Effector CD4-positive, alpha-beta T cell (primary cell): ENCODE measurements at places on chromosomes 11 and 22.

GRCh38 chr11:134679592-134679991 lies 267.6 kb upstream of the B3GAT1 start:
- no peak for DNase-seq

- DNase-seq: no peak
Measured at GRCh38 chr11:61866958-61867343, 24.4 kb downstream of the FADS3 start.

DNA sequence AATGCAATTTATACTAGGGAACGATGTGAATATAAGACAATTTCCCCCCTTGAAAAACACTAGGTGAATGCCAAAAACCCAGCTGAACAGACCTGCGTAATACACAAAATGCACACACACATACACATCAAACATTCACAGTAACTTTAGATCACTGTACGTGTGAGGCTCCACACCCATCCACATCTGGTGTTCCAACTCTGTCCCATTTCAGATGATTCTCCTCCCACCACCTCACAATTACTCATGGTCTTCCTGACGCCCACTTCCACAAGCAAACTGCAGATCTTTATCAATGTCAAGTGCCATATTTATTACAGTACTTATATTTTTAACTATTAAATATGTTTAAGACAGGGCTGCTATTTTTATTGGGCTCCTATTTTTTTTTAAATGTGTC lies 57.8 kb upstream of the TENM4 start:
- DNase-seq: no peak

GRCh38 chr22:30863081-30863833 lies 105.3 kb downstream of the MORC2 start:
- no peak for DNase-seq

DNA sequence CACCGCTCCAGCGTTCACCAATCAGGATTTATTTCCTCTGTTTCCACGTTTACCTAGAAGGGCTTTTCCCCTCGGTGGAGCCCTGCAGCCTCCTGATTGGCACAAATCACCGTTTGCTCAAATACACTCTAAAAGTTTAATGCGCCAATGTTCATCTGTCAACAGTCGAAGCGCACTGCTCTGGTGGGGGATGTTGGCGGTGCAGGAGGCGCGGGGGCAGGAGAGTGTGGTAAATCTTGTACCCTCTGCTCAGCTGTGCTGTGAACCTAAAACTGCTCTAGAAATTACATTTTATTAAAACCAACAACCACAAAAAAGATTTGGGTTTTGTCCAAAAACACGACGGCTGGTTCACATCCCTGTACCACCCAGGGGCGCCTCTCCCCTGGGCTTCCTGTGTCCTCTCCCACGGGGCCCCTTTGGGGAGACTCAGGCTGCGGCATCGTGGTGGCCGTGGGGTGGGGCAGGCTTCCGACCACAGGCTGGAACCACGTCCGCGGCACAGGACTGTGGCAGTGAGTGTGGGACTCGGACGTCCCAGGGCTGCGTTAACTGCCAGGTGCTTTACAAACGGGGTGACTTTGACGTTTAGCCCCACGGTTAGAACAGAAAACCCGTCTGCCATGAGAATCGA lies 13.5 kb downstream of the TTLL8 start:
- DNase-seq: no peak

- no peak for DNase-seq
Measured at GRCh38 chr11:122808478-122808869, 29.8 kb upstream of the CRTAM start.

- no peak for DNase-seq
Measured at GRCh38 chr11:82765466-82766034, 31.9 kb upstream of the FAM181B start.

- DNase-seq: no peak
Measured at GRCh38 chr11:112523031-112523430, 262.4 kb upstream of the PLET1 start.

DNA sequence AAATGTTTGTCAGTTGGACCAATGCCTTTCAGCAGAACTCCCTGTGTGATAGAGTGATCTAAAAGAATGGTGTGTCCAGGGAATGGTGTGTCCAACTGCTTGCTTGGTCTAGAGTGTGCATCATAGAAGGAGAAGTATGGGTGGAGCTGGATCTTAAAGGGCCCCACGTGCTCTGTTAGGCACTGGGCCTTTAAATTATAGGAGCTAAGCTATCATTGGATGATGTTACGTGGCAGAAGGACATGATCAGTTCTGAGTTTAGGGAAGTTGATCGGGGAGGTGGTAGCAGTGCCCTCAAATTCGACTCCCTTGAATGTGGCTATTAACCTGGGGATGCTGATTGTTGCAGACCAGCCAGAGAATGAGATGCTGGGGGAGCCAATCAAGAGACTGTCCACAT lies 16.4 kb downstream of the STX3 start:
- DNase-seq: no peak

DNA sequence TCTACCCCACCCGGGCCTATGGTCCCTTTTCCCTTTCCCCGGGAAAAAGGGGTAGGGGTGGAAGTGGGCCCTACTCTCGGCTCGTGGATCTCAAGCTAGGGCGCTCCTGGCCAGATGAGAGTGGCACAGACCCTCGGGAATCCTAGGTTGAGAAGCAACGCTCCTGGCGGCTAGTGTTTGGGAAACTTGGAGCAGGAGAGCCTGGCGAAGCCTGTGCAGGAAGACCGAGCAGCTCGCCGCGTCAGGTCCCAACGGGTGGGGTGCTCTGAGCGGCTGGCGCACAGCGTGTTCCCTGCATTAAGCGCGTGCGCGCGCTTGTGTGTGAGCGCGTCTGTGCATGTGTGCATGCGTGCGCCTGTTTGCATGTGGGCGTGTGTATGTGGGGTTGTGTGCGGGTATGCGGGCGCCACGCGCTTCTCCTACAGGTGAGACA lies 7.1 kb upstream of the FLI1 start:
- peak; percentile 32 for DNase-seq

DNA sequence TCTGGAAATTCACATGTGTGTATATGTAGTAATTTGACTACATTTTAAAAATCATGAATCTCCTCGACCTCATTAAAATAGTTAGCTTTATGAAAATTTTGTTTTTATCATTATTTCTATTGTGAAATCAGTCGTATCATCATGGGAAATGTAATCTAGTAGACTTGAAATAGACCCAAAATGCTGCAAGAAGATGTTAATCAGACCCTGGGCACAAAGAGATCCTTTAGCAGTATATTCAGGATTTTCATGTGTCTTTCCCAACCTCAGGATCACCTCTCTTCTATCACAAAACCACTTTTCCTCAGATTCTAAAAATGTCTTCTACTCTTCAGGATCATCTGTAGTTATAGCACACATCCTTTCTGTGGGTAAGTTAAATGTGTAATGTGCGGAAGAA lies 74.9 kb upstream of the ADSL start:
- DNase-seq: no peak

DNA sequence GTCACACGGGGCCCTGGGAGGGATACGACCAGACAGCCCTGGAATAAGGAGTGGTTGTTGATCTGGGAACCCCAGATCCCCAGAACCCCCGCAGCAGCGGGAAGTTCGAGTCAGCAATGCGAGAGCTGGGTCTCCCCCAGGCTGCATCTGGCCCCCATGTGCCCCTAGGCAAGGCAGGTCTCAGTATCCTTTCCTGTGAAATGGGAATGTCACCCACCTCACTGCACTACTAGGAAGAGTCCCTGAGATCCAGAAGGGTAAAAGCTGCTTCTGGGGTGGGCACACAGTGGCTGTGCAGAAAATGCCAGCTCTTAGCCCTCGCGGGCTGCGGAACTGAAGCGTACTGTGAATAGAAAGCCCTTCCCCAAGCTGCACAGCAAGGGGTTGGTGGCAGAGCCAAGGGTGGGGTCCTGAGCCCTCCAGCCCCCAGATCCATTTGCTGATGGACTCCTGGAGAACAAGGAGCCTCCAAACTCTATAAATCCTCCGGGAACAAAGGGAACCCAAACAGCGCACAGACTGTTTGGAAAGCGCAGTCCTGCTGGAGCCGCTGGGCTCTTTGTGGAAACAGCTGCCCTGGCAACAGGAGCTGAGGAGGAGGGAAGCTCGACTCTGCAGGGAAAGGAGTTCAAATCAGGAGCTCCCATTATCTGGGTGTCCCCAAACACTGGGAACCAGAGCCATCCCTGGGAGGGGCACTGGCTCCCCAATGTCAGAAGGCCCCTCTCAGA lies 68.2 kb upstream of the SHISAL1 start:
- DNase-seq: no peak

GRCh38 chr11:12069066-12069676 lies 41.2 kb upstream of the MICAL2 start:
- no peak for DNase-seq

GRCh38 chr11:35845860-35846259 lies 98.0 kb upstream of the LDLRAD3 start:
- DNase-seq: no peak

- DNase-seq: no peak
Measured at GRCh38 chr11:126499131-126499752, 143.8 kb downstream of the ST3GAL4 start.

DNA sequence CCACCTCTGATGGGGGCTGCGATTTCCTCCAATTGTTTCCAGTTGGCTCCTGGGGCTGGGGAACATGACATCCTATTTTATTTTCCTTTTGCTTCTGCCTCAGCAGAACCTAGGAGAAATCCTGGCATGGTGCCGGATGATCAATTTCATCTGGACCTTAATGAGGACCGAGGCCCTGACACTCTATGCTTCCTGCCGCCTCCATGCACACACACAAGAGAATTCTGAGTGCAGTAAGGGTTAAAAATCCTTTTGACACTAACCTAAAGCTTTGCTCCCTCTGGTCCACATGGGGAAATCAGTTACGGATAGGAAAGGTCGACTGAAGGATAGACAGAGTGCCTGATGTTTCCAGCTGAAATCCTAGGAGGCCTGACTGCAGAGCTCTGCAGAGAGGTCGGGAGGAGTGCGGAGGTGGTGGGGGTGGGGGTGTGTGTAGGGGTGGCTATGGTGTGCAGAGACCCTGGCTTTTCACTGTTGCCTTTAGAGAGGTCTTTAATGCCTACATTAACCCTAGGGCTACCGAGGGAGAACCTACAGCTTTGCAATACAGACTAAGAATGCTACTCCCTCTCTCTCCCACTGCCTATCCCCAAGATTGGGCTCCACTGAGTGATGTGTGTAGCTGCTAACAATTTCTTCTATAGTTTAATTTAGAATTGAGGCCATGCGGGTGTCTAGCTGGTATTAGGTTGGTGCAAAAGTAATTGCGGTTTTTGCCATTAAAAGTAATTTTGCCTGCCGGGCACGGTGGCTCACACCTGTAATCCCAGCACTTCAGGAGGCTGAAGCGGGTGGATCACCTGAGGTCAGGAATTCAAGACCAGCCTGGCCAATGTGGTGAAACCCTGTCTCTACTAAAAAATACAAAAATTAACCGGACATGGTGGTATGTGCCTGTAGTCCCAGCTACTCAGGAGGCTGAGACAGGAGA lies 53.6 kb upstream of the INCENP start:
- no peak for DNase-seq

- no peak for DNase-seq
Measured at GRCh38 chr11:63262547-63262946, 19.1 kb upstream of the SLC22A25 start.

- DNase-seq: no peak
Measured at GRCh38 chr11:2662024-2662312, 37.8 kb downstream of the KCNQ1OT1 start.

GRCh38 chr22:22207845-22208564 lies 36.6 kb upstream of the VPREB1 start:
- peak; percentile 63 for DNase-seq

DNA sequence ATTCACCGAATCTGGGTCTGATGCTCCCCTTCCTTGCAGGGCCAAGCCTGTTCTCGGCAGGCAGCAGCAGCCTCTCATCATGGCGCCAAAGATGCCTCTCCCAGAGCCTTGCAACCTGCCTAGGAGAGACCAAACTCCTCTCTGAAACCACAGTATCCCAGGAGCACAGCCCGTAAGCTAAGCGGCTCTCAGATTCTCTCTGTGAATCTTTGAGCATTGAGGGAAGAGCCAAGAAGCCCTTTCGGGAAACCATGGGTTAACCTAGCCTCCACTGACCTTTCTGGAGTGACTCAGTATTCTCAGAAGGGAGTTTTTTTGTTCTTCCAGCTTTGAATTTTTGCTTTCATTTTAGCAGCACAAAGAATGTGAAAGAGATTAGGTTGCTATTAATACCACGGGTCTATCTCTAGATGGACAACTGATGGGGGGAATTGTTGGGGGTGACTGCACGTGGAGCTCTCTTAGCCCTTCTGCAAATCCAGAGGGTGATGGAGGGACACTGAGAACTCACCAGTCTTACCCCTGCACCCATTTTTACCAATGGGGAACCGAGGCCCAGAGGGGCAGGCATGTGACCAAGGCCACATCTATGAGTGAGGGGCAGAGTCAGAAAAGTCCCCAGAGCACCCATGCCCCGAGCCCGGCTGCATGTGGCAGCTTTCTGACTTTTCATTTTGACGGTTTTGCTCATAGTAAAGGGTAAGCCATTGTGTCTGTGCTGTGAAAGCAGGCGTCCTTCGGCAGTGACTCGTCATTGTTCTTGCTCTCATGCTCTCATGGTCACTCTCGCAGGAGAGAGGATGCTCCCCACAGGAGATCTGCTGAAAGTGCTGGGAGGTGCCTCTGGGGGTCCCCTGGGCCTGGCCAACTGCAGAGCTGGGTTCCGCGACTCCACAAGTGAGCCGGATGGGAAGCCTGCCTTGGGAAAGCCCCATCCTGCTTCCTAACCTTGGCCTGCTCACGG lies 36.0 kb downstream of the IRAG1 start:
- no peak for DNase-seq

- no peak for DNase-seq
Measured at GRCh38 chr11:36469063-36469462, 41.0 kb downstream of the TRAF6 start.

DNA sequence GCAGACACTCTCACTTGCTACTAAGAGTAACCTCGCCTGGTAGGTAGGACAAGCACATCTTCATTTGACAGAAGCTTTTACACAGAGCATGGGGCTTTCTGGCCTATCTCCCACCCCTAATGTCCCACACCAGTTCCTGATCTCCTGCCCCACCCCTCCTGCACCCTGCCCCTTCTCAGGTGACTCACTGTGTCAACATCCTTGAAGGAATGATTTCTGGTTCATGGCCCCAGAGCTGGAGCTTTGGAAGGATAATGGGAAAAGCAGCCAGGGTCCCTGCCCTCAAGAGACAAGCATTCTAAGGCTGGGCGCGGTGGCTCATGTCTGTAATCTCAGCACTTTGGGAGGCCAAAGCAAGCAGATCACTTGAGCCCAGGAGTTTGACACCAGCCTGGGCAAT lies 47.2 kb downstream of the LRFN4 start:
- no peak for DNase-seq

DNA sequence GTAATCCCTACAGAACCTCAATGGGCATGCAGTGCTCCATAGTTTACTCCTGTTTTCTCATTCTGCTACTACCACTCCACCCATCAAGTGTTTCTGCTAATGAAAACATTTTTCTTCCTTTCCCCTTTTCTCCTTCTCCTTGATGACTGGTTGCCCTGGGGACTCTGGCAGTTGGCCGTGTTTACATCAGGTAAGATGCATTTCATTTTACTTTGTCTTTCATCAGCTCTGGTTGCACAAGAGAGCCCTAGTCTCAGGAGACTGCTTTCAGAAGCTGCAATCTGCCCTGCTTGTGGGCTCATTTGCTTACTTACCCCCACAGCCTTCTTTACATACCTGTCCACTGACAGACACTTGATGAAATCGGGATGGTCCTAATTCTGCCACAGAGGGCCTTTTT lies 19.6 kb upstream of the LIMK2 start:
- DNase-seq: no peak
